ENCODE measurements at places on chromosomes 3 and 15. TPM values are rescaled to one million over a fixed set of nuclear protein-coding genes. Genes with fewer than 3 reads are reported as not detected.

DNA sequence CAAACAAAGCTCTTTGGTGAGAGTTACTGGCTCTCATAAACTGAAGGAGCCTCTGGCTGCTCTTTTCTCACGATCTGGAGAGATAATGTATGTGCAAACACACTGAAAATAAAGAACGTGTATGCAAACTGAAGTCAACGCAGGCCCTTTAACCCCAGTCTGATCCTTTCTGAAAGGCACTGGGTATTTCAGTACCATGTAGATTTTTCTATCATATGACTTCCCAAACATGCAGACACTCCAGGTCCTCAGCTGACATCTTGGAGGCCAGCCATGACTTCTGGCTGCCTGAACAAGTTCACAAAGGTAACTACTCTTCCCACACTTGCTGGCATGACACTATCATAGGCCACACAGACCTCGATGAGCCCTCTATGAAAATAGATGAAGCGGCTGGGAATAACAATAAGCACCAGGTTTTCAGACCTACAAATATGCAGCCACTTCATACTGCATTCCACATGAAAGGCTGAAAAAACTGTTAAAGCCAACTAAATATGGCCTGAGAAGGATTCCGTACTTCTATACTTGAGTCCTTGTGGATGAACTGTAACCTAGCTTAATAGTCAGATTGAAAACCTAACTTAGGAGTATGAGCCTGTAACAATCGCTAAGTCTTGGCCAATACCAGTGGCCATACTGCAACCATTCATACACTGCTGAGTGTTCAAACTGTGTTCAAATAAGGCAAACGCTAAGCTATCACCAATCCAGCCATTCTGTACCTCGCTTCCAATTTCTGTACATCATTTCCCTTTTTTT, 121.3 kb downstream of the THRB start:
- DNase-seq, result no peak

DNA sequence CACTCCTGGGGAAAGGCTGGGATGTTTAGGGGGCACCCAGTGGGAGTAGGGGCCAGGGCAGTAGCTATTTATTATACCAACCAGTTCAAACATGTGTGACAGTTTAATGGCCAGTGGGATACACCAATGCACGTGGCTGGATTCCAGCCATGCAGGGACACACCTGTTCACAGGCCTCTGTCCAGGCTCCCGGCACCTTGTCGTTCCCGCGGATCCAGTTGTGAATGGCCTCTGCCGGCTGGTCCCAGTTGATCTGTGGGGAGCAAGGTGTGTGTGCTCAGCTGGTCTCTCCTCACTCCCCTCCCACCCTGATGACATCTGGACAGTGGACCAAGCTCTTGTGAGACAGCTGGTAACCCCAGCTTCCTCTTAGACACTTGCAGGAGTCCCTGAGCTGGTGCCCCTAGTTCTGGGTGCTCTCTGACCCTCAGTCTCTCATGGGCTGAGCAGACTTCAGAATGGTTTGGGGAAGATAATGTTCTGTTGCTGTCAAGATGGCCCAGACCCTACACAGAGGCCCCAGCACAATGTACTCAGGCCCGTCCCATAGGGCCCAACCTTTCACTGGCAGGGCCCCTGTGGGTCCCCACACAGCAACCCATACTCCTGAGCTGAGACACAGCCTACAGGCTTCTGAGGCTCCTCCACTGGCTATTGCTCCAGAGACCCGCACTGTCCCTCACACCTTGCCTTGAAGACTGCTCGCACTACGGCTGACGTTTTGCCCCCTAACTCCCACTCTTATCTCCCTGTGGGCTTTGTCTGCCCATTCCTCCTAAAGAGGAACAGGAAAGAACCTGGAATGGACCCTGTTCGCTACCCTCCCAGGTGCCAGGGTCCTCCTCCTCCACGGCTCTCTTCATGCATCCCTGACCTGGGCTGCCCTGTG, 25.8 kb downstream of the ALDH1L1 start:
- no peak for DNase-seq

Gene CFAP100
- not detected for total RNA-seq

- no peak for DNase-seq
Measured at GRCh38 chr15:95883064-95883463, 447.4 kb upstream of the NR2F2 start.

Gene BOC
- 3.4 TPM for total RNA-seq

Gene PLSCR2
- total RNA-seq, result 0.62 TPM

DNA sequence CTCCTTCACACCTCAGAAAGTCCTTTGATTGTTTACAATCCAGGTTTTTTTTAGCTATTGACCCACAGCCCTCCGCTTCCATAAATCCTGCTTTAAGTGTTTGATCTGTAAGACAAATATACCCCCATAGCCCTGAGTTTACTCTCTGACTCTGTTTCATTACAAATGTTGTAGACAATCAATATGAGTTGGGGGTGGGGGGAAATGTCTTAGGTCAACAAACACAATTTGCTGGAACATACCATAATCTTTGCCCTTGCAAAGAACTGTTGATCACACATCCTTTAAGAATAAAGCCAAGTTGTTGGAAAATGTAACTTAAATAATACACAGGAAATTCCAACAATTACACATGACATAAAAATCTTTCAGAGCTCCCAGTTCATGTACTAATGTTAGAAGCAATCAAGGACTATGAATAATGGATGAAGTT, 301.8 kb upstream of the SEMA6D start:
- DNase-seq, result no peak

Gene PTH1R
- total RNA-seq, result 2.1 TPM

DNA sequence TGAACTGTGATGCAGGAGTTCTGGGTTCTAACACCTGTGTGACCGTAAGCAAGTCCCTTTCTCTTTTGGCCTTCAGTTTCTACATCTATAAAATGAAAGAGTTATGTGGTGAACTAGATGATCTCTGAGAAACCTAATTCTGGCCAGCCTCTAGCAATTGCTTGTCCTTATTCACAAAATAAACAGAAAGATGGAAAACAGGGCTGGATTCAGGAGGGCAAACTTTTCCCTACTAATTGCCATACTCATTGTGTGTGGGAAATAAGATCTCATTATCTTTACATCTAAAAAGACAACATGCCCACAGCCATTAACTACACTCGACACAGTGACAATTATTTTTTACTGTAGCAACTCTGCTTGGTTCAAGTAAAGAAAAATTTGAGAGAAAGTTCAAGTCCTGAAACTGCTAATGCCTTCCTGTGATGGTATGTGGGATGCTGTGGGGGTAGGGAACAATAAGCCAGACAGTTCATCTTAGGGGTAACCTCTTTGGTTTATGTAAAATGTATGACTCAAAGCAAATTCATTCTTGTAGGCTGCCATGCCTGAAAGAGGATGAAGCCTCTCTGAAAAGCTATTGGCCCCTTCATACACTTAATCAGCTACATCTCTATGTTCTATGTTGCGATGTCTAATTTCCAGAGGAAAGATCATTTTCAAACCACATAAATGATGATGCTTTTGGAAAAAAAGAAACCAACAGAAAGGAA, 177.6 kb upstream of the BCL6 start:
- no peak for DNase-seq

Gene ANKRD34C
- not detected for total RNA-seq

DNA sequence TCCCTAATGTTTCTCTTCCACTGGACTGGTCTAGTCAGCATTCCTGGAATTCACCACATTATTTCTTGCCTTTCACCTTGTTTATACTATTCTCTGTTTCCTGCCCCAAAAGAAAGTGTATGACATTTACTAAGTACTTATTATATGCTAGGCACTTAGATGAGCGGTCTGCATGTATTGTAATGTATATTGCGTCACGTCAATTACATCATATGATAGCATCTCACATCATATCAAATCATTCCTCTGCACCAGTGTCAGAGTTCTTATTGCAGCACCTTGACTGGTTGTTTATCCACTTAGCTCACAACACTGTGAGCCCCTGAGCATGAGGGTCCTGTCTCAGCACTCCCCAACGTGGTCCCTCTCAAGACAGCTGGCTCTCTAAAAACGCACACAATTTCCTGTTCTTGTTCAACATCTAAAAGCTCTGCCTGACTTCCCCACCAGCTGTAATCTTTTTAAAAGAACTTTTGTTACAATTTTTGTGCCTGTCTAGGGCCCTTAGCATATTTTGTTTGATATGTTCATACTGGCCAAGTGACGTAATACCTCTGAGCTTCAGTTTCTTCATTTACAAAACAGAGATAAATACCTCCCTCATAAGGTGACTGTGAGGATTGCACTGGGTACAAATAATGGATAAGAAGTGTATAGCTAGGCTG, 58.8 kb downstream of the ARHGAP31 start:
- no peak for DNase-seq

DNA sequence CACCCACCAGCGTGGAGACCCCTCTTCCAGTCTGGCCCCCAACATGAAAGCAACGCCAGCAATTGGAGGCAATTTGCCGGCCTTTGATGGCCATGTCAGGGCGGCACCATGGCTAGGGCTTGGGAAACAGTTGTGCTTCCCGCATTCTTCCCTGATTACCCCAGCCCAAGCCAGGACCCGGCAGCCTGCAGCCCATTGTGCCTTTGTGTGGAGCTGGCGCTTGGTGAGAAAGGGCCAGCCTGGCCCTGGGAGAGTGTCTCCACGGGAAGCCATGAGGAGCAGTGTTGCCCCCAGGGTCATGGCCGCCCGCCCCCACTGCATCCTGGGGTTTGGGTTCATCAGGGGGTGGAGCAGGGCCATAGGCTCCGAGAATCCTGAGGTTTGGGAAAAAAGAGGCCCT, 66.0 kb downstream of the DNAJB8 start:
- no peak for DNase-seq

DNA sequence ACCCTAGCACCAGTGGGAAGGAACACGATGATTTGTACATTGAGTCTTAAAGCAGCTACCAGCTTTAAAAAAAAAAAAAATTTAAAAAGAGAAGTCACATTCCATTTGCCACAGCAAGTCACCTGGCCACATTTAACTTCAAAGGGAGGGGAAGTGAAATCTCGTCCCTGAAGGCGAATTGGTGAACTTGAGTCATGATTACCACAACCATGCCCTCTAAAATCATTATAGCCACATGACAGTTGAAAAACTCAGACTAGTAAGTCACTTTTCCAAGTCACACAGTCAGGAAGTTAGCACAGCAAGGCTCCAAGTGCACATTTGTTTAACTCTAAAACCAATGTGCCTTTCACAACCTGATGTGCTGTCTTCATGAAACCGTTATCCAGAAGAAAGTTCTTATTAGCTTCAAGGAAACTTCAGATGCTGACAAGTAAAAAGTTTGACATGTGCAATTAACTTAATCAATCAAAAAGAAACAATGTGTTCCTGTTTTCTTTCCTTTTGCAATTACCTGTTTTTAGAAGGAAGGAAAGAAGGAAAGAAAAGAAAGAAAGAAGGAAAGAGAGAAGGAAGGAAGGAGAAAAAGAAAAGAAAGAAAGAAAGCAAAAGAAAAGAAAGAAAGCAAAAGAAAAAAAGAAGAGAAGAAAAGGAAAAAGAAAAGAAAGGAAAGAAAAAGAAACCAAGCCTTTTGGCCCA, 8.3 kb upstream of the THSD4 start:
- no peak for DNase-seq

GRCh38 chr3:123346021-123346420, 102.9 kb downstream of the ADCY5 start:
- no peak for DNase-seq
